ENCODE measurements at places on chromosomes 4 and X.
A peak's percentile ranks its signal among the peaks of the same experiment; 100 is the strongest.

DNA sequence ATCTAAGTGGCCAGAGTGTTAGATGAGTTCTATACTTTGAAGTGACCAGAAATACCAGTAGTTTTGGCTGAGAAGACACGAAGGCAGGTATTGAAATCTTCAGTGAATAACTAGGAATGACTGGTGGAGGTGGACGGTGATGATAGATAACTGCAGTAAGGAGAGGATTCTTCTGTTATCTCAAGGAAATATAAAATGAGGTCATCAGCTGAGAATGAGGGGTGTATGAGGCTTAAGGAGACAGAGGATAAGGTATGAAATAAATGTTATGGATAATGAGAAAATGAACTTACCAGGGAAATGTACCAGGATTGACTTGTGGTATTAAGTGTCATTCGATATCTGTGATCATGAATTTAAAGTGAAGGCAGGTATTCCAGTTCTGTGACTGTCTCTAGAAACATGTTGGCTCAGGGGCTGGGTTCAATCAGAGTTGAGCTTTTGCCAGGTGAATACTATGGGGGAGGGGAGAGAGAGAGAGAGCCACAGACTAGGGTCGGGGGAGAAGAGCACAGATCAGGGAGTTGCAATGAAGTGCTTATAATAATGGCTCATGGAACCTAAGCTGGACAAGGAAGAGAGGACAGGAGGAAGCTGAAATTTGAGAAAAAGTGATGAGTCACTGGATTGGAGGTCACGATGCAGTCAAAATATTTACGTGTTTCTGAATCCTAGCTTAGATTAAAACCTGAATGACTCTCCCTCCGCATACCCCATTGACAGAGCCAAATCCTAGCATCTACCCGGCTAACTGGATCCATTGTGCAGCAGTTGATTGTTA, 37.5 kb upstream of the BRS3 start:
- DNase-seq: no peak

DNA sequence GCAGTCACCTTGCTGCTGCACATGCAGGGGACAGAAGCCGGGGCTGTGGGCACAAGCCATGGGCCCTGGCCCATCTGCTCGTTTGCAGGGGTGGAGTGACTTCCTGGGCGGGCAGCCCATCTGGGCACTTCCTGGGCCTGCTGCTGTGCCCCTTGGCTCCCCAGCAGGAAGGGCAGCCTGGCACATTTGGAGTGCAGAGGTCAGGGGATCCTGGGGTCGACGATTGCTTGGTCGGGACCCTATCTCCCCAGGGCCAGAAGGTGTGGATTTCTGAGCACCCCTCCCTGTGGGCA, 10.9 kb upstream of the MXD4 start:
- no peak for DNase-seq

DNA sequence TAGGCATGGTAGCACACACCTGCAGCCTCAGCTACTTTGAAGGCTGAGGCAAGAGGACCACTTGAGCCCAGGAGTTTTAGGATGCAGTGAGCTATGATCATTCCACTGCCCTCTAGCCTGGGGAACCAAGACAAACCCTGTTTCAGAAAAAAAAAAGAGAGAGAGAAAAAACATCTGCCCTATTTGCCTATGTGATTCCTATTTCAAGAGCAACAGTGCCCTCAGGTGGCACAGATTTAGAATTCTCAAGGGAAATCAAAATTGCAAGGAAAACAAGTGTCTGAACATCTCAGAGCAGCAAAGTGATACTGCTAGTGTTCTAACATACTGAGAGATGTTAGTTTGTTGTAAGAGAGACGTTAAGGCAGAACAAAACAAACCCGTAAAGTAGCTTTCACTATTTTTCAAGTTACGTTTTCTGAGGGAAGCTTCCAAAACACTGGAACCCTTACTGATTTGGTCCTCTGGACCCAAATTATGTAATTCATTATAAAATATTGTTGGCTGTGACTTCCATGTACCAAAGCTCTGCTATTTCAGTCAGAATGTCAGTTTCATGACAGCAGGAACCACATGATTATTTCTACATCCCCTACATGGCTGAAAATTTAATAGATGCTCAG, 7.9 kb downstream of the BDH2 start:
- peak; percentile 73 for DNase-seq

DNA sequence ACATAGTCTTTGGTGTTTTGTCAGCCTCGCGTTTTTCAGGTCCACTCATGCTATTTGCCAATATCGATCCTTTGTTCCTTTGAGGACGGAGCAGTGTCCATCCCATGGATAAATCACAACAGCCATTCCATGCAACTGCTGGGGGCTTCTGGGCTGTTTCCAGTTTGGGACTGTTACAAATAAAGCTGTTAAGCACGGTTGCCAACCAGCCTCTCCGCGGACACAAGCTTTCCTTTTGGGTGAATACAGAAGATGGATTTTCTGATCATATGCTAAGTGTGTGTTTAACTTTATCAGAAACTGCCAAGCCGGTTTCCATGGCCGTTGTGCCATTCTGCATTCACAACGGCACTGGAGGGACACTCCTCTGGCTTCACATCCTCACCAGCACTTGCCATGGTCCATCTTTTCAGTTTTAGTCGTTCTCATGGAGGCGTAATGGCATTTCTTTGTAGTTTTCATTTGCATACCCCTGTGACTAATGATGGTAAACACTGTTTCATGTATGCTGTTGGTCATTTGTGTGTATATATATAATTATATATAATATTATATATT, 67.8 kb downstream of the ABLIM2 start:
- no peak for DNase-seq

- peak; percentile 61 for DNase-seq
Observed at GRCh38 chrX:154051201-154051810, 31.6 kb upstream of the IRAK1 start.

DNA sequence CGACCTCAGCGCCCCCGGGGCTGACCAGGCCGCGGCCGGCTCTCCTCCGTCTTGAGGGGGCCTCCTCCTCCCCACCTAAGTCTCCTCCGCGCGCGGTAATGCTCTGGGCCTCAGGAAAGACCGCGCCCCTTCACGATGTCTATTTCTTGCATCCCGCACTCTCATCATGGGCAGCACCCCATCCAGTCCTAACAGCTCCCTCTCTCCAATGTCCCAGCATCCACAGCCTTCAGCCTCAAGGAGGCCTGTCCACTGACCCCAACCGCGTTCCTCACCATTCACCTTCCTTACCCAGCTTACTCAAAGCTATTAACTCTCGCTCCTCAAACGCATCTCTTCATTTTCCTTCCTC, 77.5 kb downstream of the MAGED4 start:
- DNase-seq: peak; percentile 1

DNA sequence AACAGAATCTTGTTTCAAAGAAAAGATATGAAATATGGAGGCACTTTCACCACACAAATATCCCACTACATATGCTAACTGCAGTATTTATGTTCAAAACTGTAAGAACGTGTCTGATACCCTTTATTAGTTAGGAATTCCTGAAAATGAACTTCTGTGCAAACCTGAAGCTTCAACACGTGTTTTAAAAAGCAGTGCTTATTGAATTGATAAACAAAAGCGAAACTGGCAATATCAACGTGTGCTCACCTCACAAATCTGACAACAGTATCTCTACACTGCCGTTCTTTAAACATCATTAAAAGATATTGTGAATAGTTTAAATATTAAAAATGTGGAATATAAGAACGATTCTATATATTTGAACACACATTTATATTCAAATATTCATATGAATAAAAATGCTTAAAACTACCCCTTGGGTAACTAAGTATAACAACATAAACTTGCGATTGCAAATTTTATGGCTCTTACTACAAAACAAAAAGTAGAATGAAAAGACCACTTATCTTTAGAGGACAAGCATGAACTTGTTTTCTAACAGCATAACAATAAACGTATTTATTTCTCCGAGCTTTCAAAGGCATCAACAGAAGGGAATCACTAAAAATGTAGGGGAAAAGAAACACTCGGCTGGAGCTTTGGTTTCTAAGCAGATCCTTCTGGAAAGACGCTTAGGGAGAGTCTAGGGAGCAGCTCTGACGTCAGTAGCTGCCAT, at the start of gene LRP2BP:
Gene LRP2BP (minus strand): TSS at position 687 of the 718 bp plus-strand sequence. CDS start 17,738 bp downstream, outside the sequence.
- DNase-seq: no peak

DNA sequence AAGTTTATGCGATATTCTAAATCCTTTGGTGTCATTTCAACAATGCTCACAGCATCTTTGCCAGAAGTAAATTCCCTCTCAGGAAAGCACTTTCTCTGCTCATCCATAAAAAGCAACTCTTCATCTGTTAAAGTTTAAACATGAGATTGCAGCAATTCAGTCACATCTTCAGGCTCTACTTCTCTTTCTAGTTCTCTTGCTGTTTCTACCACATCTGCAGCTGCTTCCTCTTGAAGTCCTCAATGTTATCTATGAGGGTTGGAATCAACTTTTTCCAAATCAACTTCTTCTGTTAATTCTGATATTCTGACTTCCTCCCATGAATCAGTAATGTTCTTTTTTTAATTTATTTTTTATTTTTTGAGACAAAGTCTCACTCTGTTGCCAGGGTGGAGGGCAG, 100.9 kb downstream of the LCORL start:
- DNase-seq: no peak

- DNase-seq: no peak
Observed at GRCh38 chrX:103904301-103904700, 58.1 kb upstream of the TMSB15B start.

GRCh38 chr4:84905646-84906045, 60.8 kb downstream of the WDFY3 start:
- no peak for DNase-seq

All from fibroblast of skin of scalp (primary cell).